Aorta (tissue), 5 donors: ENCODE measurements at places on chromosomes 3 and 15. TPM values are rescaled to one million over a fixed set of nuclear protein-coding genes. Genes with fewer than 3 reads are reported as not detected.
A peak's percentile ranks its signal among the peaks of the same experiment; 100 is the strongest.

DNA sequence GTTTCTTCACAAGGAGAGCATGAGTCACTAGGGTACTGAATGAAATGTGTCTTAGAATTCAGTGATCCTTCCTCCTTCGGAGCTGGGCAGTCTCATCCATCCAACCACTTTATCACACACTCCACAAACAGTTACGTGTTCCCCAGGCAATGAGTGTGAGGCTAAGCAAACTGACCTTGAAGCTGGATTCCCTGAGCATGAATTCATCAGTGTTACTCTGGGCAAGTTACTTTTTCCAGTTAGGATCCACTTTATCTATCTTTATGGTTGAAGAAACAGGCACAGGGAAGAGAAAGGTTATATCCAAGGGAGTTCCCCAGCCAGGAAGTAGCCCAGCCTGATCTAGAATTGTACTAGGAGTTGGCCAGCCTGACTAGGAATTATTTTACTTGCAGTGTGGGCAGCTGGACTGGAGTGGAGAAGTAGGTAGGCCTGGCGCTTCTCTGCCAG is 17.1 kb upstream of the GCNT3 start:
- no peak overlapping the region for H3K27ac ChIP-seq
- H3K4me1 ChIP-seq = no peaks in the 10 kb centered on the region
- no peak overlapping the region for H3K4me3 ChIP-seq
- no peaks in the 10 kb centered on the region for H3K36me3 ChIP-seq
- no peaks in the 10 kb centered on the region for H3K27me3 ChIP-seq
- DNase-seq = no peak

- H3K36me3 ChIP-seq = no peaks in the 10 kb centered on the region
- H3K27ac ChIP-seq = peak overlapping the region; percentile 82
- H3K27me3 ChIP-seq = no peaks in the 10 kb centered on the region
- no peaks in the 10 kb centered on the region for H3K4me1 ChIP-seq
- no peak overlapping the region for H3K4me3 ChIP-seq
Observed at GRCh38 chr3:48464713-48465221, 18.2 kb downstream of the ATRIP start.

GRCh38 chr3:186760141-186760833 is 23.1 kb upstream of the EIF4A2 start:
- no peak overlapping the region for H3K4me3 ChIP-seq
- H3K4me1 ChIP-seq = no peaks in the 10 kb centered on the region
- no peak overlapping the region for H3K27ac ChIP-seq
- H3K27me3 ChIP-seq = no peaks in the 10 kb centered on the region
- H3K36me3 ChIP-seq = no peaks in the 10 kb centered on the region

DNA sequence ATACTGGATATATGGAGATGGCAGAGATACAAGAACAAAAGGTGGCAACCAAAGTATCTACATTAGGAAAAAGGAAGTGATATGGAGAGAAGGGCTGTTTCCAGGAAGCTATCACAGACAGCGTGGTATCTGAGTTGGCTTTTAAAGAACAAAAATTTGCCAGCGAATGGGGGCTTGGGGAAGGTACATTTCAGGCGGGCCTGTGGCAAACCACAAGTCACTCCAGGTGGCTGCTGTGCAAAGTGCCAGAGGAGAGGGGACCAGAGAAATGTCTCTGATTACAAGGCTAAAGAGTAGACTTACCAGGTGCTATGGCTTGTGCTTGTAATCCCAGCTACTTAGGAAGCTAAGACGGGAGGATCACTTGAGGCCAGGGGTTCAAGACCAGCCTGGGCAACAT is 91.1 kb downstream of the MSL2 start:
- peaks cover 1% of the 10 kb centered on the region for H3K36me3 ChIP-seq
- no peak overlapping the region for H3K4me3 ChIP-seq
- no peaks in the 10 kb centered on the region for H3K4me1 ChIP-seq
- DNase-seq = no peak
- H3K27me3 ChIP-seq = no peaks in the 10 kb centered on the region

DNA sequence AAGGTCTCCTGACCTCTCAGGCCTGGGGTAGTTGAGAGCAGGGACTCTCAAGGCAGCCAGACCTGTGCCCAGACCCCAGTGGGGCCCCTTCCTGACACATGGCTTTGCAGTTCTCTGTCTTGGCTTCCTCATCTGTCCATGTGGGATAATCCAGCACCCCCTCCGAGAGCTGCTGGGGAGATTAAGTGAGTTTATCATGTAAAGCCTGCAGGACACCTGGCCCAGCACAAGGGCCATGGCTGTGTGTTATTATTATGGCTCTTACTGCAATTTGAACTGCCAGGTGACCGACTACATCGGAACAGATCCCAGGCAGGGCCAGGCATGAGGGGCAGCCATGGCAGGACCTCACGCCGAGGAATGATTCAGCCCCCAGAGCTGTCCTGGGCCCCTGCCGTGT is 12.6 kb downstream of the DUSP7 start:
- H3K27ac ChIP-seq = no peak overlapping the region
- H3K4me1 ChIP-seq = no peaks in the 10 kb centered on the region
- H3K4me3 ChIP-seq = no peak overlapping the region
- H3K27me3 ChIP-seq = no peaks in the 10 kb centered on the region

DNA sequence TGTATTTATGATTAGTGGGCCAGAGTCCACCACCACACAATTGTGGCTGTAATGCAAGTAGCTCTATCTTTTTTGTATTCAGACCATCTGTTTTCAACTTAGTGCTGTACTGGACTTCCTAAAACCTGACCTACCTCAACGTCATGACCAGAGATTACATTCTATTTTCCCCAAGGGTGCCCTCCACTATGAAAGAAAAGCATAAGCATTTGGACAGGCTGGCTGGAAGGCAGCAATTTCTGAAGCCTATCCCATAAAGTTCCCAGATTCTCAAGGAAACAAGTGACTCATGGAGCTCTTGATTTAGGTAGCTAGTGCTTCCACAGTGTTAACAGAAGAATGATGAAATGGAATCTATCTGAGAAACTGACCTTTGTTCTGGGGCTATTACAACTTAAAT is 75.8 kb downstream of the COL8A1 start:
- no peak for DNase-seq
- H3K4me1 ChIP-seq = peaks cover 18% of the 10 kb centered on the region
- H3K27me3 ChIP-seq = no peaks in the 10 kb centered on the region
- H3K4me3 ChIP-seq = no peak overlapping the region
- H3K27ac ChIP-seq = no peak overlapping the region

DNA sequence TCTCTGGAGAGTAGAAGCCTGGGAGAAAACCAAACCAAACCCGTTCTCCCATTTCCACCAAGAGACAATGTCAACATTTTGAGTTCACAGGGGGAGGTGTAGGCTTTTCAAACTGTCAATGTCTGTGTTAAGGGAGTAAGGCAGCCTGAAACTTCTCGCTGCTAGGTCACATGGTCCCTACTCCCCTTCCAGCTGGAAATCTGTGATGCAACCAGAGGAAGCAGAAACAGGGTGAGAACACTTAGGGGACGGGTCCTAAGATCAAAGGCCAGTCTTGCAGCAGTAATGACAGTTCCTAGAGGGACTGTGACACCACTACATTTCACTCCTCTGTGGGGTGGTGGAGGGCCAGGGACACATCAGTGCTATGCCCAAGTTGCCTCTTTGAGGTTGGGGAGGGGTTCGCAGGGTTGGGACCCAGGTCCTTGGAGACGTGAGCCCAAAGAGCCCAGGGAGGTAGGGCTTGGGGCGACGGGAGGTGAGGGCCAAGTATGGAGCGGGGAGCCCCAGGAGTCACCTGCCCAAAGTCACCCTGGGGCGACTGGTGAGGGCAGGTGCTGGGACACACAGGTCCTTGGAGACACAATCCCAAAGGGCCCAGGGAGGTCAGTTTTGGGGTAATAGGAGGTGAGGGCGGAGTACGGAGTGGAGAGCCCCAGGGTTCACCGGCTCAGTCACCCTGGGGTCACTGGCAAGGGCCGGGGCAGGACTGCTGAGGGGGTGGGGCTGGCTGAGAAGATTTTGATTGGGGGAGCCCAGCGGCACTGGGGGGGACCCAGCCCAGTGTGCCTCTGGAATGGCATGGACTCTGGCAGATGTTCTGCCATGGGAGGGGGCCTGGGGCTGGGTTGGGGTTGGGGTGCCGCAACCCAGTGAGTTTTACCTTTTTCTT is 582 bp downstream of the GOLGA6L2 start:
- H3K4me3 ChIP-seq = no peak overlapping the region
- H3K36me3 ChIP-seq = no peaks in the 10 kb centered on the region
- H3K27me3 ChIP-seq = no peaks in the 10 kb centered on the region
- no peak for DNase-seq
- H3K27ac ChIP-seq = no peak overlapping the region

GRCh38 chr15:96670389-96670788 is 339.9 kb downstream of the NR2F2 start:
- no peaks in the 10 kb centered on the region for H3K27me3 ChIP-seq
- no peaks in the 10 kb centered on the region for H3K4me1 ChIP-seq
- no peak overlapping the region for H3K27ac ChIP-seq
- DNase-seq = no peak
- H3K4me3 ChIP-seq = no peak overlapping the region
- no peaks in the 10 kb centered on the region for H3K36me3 ChIP-seq

- H3K36me3 ChIP-seq = no peaks in the 10 kb centered on the region
- H3K27me3 ChIP-seq = no peaks in the 10 kb centered on the region
- no peaks in the 10 kb centered on the region for H3K4me1 ChIP-seq
- no peak for DNase-seq
- H3K27ac ChIP-seq = no peak overlapping the region
- no peak overlapping the region for H3K4me3 ChIP-seq
Observed at GRCh38 chr3:65019443-65020055, 331.7 kb upstream of the ADAMTS9 start.

DNA sequence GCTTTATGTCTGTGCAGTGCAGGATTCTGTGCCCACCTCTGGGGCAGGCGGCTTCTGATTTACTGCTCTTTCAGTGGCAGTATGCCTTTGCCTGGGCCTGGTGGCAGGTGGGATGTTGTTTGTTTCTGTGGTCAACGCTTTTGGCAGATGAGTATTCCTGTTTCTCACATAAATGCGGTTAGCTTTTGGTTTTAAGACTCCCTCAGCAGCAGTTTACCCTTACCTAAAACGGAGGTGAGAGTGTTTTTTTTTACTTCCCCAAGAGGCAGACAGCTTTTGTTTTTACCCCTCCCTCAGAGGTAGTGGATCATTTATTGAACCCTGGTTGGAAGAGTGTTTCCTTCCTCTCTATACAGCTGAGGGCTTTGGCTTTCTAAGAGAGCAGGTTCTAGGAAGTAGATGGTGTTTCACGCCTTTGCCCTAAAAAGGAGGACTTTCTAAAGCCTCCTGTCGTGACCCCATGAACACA is 134.1 kb upstream of the PLSCR5 start:
- no peak overlapping the region for H3K27ac ChIP-seq
- DNase-seq = peak; percentile 53
- no peaks in the 10 kb centered on the region for H3K4me1 ChIP-seq
- no peaks in the 10 kb centered on the region for H3K36me3 ChIP-seq
- H3K27me3 ChIP-seq = no peaks in the 10 kb centered on the region
- no peak overlapping the region for H3K4me3 ChIP-seq

DNA sequence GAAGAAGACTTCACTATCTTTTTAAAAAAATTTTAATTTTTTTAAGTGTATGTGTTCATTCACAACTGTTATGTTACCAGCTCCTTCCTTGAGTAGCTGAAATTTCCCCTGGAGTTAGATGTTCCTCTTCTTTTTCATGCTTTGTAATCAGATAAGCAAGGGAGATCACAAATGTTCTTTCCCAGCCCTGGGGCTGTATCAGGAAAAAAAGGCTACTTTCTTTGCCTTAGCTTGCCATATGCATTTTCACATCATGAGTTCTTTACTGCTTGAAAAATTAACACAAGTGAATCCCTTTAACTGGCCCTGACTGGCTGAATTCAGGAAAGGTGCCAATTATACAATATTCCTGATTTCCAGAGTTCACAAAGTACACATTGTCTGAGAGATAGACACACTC is 353.2 kb upstream of the ATP11B start:
- H3K27ac ChIP-seq = no peak overlapping the region
- no peaks in the 10 kb centered on the region for H3K36me3 ChIP-seq
- H3K4me1 ChIP-seq = no peaks in the 10 kb centered on the region
- no peaks in the 10 kb centered on the region for H3K27me3 ChIP-seq
- DNase-seq = no peak

DNA sequence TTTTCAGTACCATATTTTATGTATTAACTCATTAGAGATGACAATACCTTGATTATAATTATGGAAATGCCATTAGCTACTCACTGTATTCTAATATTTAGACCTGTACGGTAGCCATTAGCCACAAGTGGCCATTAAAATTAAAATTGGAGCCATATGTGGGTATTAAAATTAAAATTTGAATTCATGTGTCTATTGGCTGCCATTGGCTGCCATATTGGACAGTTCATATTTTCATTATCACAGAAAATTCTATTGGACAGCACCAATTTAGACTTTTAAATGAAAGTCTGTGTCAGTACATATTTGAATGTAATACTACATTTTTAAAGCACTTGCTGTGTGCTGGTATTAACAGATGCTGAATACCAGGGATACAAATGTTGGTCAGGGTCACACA is 3.0 kb downstream of the ATP11B start:
- H3K36me3 ChIP-seq = no peaks in the 10 kb centered on the region
- H3K4me3 ChIP-seq = no peak overlapping the region
- H3K4me1 ChIP-seq = no peaks in the 10 kb centered on the region
- no peaks in the 10 kb centered on the region for H3K27me3 ChIP-seq
- DNase-seq = no peak

- H3K4me3 ChIP-seq = no peak overlapping the region
- H3K36me3 ChIP-seq = no peaks in the 10 kb centered on the region
- H3K4me1 ChIP-seq = no peaks in the 10 kb centered on the region
Observed at GRCh38 chr3:197720694-197721093, 16.0 kb downstream of the RUBCN start.

- peak within 1 kb of the TSS; percentile 93 for H3K27ac ChIP-seq
- H3K27me3 ChIP-seq = no peaks in the 10 kb centered on the region
- no peaks in the 10 kb centered on the region for H3K36me3 ChIP-seq
- peaks cover 3% of the 10 kb centered on the region for H3K4me1 ChIP-seq
Observed at GRCh38 chr3:130893376-130894129, at the start of gene ATP2C1. ATP2C1 (plus strand) TSS chr3:130894084; CDS start chr3:130894770, 686 bp downstream.

- peaks cover 6% of the 10 kb centered on the region for H3K36me3 ChIP-seq
- no peak for DNase-seq
- no peak overlapping the region for H3K4me3 ChIP-seq
- H3K4me1 ChIP-seq = no peaks in the 10 kb centered on the region
- H3K27me3 ChIP-seq = no peaks in the 10 kb centered on the region
Observed at GRCh38 chr3:183734750-183735494, 37.3 kb downstream of the YEATS2 start.

GRCh38 chr3:54146506-54147239 is 24.3 kb downstream of the CACNA2D3 start:
- H3K36me3 ChIP-seq = no peaks in the 10 kb centered on the region
- H3K4me3 ChIP-seq = no peak overlapping the region
- no peaks in the 10 kb centered on the region for H3K4me1 ChIP-seq
- no peak overlapping the region for H3K27ac ChIP-seq

DNA sequence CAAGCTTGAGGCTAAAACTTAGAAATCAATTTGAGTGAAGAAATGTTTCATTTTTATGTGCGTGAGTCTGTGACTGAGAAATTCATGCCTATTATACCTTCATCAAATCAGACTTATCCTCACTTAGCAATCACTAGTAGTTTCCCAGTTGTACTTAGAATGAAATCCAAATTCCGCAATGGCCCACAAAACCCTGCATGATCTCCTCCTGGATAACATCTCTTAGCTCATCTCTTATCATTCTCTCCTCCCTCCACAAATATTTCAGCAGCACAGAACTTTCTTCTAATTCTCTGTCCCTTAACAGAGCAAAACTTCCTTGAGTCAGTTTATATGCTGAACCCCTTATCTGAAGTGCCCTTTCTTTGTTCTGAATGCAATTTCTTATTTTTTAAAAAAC is 198.8 kb upstream of the TGFBR2 start:
- no peak for DNase-seq
- H3K4me1 ChIP-seq = no peaks in the 10 kb centered on the region
- H3K27ac ChIP-seq = no peak overlapping the region
- no peaks in the 10 kb centered on the region for H3K36me3 ChIP-seq
- no peaks in the 10 kb centered on the region for H3K27me3 ChIP-seq
- H3K4me3 ChIP-seq = no peak overlapping the region

Gene PLCD1
- polyA plus RNA-seq = 30.8 TPM

Gene AADAC
- polyA plus RNA-seq = 11.5 TPM

Gene SLCO2A1
- polyA plus RNA-seq = 0.25 TPM

Gene TRH
- not detected for polyA plus RNA-seq

Gene PPP1R14D
- 22.3 TPM for polyA plus RNA-seq

Gene CLDN1
- 1.6 TPM for polyA plus RNA-seq

Gene GPR62
- polyA plus RNA-seq = 0.15 TPM
